ENCODE measurements at places on chromosomes 12 and 14.
A peak's percentile ranks its signal among the peaks of the same experiment; 100 is the strongest.

GRCh38 chr12:94187361-94187760 is 39.0 kb downstream of the PLXNC1 start:
- DNase-seq, result no peak

DNA sequence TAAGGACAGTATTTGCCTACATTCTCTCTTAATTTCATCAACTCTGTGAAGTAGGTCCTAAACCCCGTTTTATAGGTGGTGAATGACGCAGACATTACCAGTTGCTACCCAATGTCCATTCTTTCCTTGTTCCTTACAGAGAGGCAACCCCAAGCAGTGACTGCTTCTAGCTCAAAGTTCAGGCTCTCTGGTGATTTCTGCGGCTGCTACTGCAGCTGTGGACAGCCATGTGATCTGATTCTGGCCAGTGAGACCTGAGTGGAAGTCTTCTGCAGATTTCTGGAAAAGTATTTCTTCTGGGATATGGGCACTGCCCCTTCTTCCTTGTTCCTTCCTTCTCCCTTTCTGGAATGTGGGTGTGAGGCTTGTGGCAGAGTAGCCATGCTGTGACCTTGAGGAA is 82.9 kb downstream of the ARF6 start:
- DNase-seq, result no peak

DNA sequence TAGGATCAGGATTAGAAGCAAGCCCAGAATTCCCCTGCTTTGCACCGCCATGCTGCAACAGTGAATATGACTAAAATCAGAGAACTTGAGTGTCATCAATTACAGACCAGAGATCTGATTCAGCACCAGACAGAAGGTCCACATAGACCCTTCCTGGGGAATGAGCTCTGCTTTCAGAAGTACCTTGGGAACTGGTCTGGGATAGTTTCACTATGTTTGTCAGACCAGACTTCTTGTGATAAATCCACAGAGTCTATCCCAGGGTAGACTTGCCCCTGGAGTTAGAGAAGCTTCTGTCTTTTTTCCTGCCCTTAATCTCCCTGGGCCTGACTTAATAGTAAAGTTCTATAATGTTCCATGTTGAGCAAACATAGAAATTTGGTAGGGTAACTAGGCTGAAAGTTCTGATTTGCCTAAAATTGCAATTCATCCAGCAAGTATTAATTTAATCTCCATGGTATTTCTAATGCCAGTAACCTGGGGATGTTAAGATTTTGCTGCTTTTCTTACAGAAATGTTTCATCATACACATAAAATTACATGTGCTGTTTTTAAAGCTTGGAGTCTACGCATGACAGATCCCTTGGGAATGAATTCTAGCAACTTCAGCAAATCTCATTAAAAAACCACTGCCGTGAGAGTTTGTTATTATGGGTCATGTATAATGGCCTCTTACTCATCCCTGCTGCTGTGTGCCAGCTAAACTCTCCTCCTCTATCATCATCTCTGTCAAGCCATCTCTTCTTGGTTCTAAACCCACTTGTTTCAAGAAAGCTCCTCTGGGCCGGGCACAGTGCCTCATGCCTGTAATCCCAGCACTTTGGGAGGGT is 61.3 kb upstream of the METAP2 start:
- no peak for DNase-seq

DNA sequence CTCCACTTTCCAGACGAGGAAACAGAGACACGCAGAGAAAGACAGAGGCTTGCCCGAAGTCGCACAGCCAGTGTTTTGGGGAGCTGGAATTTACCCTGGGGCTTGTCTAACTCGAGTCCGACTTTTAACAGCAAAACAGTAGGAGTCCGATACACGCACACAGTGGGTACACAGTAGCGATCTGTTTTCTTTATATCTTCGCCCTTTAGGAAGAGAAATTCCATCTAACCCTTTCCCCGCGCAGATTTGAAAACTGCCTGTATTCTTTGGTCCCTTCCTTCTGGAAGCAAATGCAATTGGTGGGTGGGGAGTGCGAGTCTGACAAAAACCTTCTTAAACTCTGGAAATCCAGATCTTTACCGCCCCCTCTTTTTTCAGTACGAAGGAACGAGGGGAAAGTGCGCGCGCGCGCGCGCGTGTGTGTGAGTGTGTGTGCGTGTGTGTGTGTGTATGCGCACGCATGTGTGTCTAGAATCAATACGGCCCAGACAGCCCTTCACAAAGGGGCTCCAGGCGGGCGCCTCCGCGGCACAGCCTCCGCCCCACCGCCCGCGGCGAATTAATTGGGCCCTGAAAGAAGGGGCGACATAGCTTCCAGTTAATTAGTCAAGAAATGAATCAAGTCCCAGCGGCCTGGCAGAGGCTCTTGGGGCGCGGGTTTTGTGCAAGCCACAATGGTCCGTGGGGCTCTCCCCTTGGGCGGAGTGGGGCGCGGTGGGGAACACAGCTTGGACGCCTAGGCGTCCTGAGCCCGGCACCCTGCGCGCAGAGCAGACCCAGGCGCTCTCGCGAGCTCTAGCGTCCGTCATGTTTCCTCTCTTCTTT is 14.0 kb upstream of the TBX3 start:
- DNase-seq, result peak; percentile 69

- no peak for DNase-seq
Observed at GRCh38 chr14:28931999-28932398, 165.4 kb downstream of the FOXG1 start.

GRCh38 chr14:59241121-59241520 is 52.7 kb downstream of the DAAM1 start:
- no peak for DNase-seq

DNA sequence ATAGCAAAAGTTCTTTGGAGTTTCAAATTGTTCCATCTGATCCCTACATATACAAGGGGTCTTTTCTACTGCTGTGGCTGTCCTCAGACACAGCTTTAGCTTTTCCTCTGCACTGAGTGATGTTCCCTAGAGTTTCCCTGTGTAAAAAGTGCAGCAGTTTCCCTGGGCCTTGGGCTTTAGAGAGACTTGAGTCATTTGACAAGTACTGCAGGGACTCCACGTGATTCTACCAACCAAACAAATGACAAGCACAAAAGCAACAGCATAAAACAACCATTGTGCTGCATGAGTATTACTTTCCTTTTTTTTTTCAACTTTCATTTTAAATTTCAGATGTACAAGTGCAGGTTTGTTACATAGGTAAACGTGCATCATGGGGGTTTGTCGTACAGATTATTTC is 272.8 kb downstream of the PDZRN4 start:
- DNase-seq, result no peak

GRCh38 chr14:67971627-67972625 is 152.3 kb downstream of the RAD51B start:
- DNase-seq, result peak; percentile 3

- no peak for DNase-seq
Observed at GRCh38 chr12:9636150-9636850, 28.6 kb upstream of the KLRB1 start.

DNA sequence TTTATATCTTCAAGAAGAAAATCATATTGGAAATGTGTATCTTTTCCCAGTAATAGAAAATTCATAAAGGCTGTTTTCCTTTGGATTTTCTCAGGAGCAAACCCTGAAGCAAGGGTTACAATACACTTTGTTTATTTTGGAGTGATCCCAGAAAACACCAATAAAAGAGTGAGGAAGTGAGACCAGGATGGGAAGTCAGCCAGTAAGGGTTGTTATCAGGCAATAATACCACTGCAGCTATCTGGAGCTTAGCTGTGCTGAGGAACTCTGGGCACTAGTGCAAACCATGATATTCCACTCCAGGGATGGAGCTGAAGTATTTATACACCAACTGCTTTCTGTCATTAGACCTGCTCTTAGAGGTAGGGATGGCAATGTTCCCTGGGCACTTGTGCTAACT is 1002.3 kb downstream of the FLRT2 start:
- no peak for DNase-seq
